Smooth muscle cell of the brain vasculature (primary cell): ENCODE measurements at places on chromosomes 6 and 20.

DNA sequence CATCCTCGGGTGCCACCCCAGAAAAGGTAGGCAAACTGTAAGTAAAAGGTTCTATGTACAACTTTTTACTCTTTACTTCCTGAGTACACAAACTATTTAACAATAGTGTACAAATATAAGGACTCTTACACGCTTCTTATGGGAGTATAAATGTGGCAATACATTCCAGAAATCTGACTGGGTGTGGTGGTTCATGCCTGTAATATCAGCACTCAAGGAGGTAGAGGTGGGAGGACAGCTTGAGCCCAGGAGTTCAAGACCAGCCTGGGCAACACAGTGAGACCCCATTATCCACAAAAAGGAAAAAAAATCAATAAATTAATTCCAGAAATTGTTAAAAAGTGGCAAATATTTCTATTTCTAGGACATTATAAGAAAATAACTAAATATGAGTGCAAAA, 48.9 kb downstream of the PIGU start:
- DNase-seq, result no peak

DNA sequence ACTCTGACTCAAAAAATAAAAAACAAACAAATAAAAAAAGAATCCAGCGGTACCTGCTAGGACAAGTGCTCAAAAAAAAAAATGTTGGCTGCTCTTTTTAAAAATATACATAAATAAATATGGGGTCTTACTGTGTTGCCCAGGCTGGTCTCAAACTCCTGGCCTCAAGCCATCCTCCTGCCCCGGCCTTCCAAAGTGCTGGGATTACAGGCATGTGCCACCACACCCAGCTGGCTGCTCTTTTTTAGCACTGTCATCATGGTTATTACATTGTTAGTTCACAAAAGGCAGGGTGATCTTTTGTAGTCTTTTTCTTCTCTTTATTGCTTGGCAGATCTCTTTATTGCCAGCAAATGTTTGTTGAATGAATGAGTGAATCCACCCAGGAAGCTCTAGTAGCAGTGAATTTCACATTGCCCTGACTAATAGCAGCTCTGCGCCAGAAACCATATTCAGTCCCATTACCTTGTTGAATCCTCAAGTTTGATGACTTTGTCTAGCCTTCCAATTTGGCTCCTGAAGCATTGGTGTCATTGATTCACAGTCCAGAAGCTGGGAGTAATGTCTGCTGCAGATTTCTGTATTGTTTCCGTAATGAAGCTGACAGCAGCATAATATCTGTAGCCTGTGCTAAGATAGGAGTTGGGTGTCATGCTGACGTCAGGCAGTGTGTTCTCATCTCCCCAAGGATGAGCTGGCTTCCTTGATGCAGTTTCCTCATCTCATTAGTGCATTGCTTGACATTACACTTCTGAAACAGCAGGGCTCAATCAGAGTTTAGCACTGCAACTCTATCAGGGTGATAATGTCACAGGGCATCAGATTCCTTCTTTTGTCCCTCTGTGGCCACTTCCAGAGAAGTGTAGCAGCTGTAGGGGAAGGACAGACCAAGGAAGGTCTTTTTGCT, 84.9 kb upstream of the TGM3 start:
- no peak for DNase-seq

DNA sequence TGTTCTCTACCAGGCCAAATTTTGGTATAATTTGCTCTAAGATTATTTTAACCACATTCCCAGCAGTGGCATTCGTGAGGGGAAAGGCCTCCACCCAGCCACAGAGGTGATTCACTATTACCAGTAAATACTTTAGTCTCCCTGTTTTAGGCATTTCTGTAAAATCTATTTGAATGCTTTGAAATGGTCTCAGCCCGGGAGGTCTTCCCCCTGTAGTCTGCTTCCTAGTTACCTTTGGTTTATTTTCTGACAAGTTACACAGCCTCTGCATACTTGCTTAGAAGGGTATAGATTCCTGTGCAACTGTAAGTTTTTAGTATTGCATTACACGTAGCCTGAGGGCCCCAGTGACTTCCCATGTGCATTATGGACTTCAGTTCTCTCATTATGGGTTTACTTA, 248.7 kb downstream of the C6orf118 start:
- DNase-seq, result no peak

- no peak for DNase-seq
These were observed 8.8 kb upstream of the BTN3A3 start for GRCh38 chr6:26431258-26432172.

DNA sequence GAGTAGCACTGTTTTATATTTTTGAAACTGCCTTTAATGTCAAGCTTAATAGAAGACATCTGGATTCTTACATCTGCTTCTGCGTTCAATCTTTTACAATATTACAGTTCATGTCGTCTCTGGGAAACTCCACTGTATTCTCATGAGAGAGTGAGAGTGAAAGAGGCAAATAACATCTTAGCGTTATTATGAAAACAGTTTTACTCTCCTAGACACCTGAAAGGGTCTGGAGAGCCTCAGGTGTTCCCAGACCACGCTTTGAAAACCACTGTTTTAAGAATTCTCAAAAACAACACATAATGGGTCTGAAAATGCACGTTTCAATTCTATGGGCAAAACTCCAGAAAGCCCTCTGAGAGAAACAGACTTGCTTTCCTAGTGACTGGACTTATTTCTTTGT, 63.3 kb downstream of the ARHGAP18 start:
- no peak for DNase-seq

GRCh38 chr6:28948782-28949486, 25.1 kb upstream of the TRIM27 start:
- DNase-seq, result no peak

DNA sequence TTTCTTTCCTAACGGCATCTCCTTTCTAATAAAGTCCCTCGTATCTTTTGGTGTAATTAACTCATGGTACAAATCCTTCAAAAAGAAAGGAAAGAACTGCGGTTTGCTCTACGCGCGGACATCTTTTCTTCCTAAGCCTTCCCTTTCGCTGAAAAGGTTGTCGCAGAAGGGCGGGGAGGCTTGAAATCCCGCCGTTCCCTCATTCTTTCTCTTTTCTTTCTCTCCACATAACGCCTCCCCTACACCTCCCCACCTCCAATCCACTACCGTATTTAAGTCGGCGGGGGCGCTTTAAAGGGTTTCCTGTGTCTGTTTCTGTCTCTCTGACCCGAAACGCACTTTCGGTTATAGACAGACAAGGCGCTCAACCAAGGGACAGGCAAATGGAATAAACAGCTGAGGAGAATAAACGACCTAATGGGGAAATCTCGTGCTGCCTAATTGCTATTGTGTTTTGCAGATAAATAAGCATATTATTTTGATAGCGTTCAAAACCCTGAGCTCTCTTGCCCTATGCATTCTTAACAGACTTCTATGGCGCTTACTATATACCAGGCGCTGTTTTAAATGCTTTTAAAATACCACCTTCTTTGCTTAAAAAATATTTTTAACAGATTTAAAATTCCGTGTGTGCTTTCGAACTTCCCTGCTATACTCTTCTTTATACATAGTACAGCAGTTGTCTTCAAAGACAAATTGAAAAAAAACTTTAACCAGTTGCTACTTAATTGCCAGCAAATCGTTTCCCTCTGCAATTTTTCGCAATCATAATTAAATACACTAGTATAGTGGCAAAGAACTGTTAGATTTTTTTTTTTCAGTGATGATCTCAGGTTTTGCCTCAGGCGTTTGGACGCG, 2.5 kb upstream of the HEY2 start:
- peak; percentile 70 for DNase-seq

- DNase-seq, result no peak
These were observed 7.8 kb downstream of the TCF15 start for GRCh38 chr20:602111-602970.

DNA sequence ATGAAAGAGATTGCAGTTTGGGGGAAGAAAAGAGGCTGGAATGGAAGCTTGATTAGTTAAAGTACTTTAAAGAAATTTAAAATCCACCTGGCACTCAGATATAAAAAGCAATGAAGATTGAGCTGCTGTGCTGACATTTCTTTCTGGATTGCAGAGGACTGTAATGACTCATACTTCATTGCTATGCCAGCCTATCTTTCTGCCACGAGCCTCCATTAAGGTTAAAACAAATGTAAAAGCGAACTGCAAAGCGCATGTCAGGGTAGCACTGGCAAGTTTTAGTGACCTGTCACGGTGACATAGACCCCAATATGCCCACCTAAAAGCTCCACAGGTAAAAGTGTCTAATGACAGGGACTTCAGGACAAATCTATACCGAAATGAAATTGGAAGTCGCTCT, 449.6 kb downstream of the C6orf118 start:
- DNase-seq, result no peak

GRCh38 chr6:20028143-20028542, 184.1 kb downstream of the MBOAT1 start:
- no peak for DNase-seq

- no peak for DNase-seq
These were observed 527.5 kb downstream of the PRKN start for GRCh38 chr6:162200041-162200440.

- DNase-seq, result no peak
These were observed 27.9 kb downstream of the UBD start for GRCh38 chr6:29531668-29532067.

DNA sequence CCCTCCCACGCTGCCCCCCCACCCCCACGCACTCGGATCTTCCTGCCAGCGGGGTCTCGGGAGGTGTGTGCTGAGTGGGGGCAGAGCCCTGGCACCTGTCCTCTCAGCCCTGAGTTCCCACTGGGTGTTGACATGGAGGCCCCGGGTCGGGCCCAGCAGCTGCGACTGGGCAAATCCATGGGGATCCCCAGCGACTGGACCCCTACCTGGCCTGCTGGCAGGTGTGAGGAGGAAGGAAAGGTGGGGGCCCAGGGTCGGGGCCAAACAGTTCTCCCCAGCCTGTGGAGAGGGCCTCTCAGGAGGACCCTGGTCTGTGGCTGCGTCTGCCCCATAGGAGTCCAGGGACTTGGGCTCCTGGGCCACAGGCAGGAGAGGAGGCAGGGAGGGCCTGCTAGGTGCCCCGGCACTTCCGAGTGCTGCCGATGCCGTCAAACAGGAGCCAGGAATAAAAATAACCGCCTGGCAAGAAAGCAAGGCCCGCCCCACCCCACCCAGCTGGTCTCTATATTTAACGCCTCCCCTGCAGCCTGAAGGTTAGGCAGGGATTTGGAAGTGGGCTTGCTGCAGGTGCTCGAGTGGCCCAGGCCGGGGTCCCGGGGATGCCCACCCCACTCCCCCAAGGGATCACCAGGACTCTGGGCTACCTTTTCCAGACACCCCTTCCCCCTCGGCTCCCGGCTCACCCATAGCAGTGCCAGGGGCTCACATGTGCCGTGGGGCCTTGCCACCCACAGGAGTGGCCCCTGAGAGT, 1.4 kb upstream of the EEF1A2 start:
- no peak for DNase-seq

DNA sequence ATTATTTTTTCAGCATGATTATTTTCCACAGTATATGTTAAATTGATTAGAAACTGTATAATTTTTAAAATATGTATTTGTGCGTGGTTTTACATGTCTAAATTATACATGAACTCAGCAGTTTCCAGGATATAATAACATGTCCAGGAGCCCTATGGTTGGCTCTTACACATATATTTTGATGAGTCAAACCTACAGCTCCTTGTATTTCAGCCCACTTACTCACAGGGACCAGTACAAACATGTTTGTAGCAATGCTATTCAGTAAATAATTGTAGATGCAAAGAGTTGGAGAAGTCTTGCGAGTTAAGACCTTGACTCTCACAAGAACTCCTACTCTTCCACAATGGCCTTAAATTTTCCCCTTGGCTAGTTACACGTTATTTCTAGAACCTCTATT, 107.2 kb upstream of the SASH1 start:
- DNase-seq, result no peak

DNA sequence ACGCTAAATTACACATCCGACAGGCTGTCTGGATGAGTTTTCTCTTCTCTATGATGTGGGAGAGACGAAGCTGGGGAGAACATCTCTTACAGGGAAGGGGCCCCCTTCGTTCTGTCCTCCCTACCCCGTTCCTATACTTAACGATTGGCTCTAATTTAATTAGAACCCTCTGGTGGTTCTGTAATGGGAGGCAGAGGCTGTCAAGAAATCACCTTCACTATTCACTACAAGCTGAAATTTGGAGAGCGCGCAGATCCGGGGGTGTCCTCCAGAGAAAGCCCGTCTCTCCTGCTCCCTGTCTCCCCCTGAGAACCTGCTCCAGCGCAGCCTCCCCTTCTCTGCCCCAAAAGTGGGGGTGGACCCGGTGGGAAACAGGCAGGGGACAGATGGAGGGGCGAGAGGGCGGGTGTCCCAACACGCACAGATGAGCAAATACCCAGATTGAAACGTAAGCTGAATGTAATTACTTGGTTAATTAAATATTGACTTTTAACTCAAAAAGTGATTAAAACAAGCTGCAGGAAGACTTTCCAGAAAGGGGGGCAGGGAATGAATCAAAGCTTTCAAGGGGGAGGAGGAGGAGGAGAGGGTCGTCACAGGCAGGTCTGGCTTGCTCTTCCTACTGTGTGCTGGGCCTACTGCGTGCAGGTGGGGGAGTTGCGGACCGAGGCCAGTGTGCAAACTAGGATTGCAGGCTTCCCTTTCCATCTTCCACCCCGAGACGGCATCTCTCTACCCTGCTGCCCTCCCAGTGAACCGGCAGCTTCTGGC, 1.3 kb downstream of the SULF2 start:
- DNase-seq, result no peak

GRCh38 chr6:54266400-54266923, 41.8 kb upstream of the TINAG start:
- no peak for DNase-seq

GRCh38 chr20:49248301-49248700, 29.1 kb downstream of the DDX27 start:
- DNase-seq, result no peak

GRCh38 chr6:45464685-45465084, 87.0 kb upstream of the SUPT3H start:
- DNase-seq, result no peak

DNA sequence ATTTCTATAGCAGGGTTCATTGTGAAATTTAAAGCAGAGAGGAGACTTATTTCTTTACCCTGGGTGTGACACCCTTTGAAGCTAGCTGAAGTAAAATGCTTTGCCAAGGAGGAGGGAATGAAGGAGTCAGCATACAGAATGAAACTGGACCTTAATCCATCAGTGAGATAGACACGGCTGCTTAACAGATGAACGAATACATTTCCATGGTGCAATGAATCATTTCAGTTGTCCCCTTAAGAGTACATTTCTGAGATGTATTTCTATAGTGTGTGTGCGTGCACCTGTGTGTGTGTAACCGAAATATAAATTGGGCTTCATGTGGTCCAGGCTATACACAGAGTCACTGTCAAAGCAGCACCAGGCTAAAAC, 73.8 kb upstream of the CD93 start:
- DNase-seq, result no peak

- DNase-seq, result no peak
These were observed 19.5 kb downstream of the LYRM4 start for GRCh38 chr6:5241252-5241651.

- no peak for DNase-seq
These were observed 190.0 kb upstream of the COL21A1 start for GRCh38 chr6:56437171-56437900.

- no peak for DNase-seq
These were observed 4.2 kb downstream of the TM9SF4 start for GRCh38 chr20:32113591-32114260.
